ENCODE measurements at places on chromosomes 16 and 17. TPM values are rescaled to one million over a fixed set of nuclear protein-coding genes. Genes with fewer than 3 reads are reported as not detected.
A peak's percentile ranks its signal among the peaks of the same experiment; 100 is the strongest.

- DNase-seq: peak; percentile 72
- H3K4me1 ChIP-seq: no peaks in the 10 kb centered on the region
- no peak overlapping the region for H3K4me3 ChIP-seq
Observed at GRCh38 chr17:29233301-29233700, 13.4 kb upstream of the CRYBA1 start.

The SLC52A1 gene
- 1.9 TPM for polyA plus RNA-seq

The PIK3R6 gene
- 0.54 TPM for polyA plus RNA-seq

- no peaks in the 10 kb centered on the region for H3K36me3 ChIP-seq
- H3K4me3 ChIP-seq: peak overlapping the region; percentile 33
- H3K4me1 ChIP-seq: no peaks in the 10 kb centered on the region
Observed at GRCh38 chr16:58501242-58502131, 1.5 kb downstream of the NDRG4 start.

DNA sequence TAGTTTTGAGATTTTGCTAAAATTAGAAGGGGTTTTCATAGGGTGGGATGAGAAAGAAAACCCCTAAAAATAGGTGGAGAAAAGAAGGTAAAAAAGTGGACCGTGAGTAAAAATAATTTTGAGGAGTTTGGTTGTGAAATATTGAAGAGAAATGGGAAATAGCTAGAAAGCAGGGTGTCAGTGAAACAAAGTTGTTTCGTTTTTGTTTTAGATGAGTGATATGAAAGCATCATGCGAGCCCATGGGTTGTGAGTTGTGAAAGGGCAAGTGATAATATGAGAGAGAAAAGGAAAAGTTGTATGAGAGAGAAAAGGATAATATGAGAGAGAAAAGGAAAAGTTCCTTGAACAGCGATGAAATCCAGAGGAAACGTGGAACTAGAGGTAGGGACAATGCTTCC lies 7.3 kb upstream of the SMIM36 start:
- no peaks in the 10 kb centered on the region for H3K27me3 ChIP-seq
- no peak overlapping the region for H3K4me3 ChIP-seq
- no peaks in the 10 kb centered on the region for H3K36me3 ChIP-seq
- H3K4me1 ChIP-seq: no peaks in the 10 kb centered on the region
